ENCODE measurements at places on chromosomes 2 and 18.
A peak's percentile ranks its signal among the peaks of the same experiment; 100 is the strongest.

DNA sequence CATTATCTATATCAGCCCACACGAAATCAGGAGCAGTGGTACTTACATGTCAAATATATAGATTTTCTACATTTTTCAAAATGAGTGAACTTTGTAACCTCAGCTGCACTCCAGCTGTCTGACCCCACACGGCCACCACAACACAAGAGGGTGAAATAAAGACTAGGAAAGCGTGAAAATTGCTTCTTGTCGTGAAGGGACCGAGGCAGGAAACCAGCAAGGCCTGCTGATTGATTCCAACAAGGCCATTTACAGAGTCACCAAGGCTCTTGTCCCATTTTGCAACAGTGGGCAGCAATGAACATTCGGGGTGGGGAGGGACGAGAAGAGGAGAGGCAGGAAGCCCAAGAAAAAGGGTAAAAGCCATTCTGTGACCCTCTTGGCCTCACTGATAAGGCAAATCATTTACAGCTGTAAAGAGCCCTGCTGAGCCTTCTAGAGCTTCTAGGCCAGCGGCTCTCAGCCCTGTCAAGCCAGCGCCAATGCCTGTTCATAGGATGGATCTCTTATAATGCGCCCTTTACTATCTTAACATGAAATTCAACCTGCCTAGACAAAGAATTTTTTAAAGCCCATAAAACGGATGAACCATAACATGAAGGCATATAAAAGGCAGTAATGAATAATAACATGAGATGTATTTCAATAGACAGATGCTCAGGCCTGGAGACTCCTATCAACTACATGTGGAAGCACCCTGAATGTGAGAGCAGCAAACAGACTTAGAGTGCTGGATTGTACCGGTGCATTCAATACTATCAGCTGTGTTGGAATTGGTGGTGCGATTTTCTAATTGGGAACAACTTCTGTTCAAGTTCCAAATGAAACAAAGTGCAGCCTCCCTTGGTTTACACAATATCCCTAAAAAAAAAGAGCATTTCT is 269.0 kb downstream of the CDCA7 start:
- DNase-seq, result no peak

GRCh38 chr2:158015428-158016076 is 86.1 kb upstream of the UPP2 start:
- no peak for DNase-seq

- DNase-seq, result no peak
These were observed 298.4 kb downstream of the FSIP2 start for GRCh38 chr2:186036862-186037449.

GRCh38 chr2:127901339-127902056 is 15.7 kb upstream of the AMMECR1L start:
- DNase-seq, result no peak

DNA sequence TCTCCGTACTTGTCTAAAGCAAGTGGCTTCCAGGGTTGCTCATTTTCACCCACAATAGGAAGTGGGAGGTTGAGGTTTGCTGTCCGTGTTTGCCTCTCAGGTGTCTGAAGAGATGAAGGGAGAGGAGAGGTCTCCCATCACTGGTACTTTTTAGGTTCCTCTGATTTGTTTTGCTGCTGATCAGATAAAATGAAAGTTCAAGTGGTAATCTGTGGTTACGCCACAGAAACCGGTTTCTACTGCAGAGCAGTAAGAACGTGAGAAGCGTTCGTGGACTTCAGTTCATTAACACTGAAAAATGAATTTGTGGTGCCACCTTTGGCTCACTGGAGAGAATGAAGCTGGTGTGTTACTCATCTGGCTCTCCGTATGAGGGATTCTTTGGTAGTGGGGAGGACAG is 118.2 kb downstream of the GBX2 start:
- DNase-seq, result no peak

- DNase-seq, result no peak
These were observed 167.9 kb downstream of the NCKAP5 start for GRCh38 chr2:133400411-133400810.

GRCh38 chr2:182717416-182717815 is 1.4 kb downstream of the DNAJC10 start:
- peak; percentile 23 for DNase-seq

GRCh38 chr2:1862608-1863280 is 118.4 kb upstream of the PXDN start:
- DNase-seq, result no peak

DNA sequence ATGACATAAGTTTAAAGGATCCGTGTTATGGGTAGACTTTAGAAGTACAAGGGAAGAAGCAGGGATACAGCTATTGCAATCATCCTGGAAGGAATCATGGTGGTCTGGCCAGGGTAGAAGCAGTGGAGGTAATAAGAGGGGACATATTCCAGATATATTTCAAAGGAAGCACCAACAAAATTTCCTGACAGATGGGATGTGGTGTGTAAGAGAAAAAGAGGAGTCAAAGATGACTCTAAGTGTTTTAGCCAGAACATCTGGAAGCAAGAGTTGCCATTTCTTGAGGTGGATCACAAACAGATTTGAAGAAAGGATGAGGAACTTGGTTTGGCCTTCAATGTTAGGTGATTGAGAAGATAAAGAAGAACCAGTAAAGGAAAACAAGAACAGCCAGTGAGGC is 133.1 kb upstream of the CTAGE1 start:
- no peak for DNase-seq

DNA sequence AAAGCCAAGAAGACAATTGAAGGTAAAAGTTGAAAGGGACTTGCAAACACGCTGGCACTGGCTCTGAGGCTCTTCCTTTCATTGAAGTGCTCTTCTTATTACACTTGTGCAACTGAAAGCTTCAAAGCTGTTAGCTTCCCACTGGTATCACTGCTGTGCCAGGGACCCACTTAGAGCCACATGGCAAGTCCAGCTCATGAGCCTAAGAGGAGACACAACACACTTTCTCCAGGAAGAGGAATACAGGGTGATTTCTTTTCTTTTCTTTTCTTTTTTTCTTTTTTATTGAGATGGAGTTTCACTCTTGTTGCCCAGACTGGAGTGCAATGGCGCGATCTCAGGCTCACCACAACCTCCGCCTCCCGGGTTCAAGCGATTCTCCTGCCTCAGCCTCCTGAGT is 218.2 kb downstream of the ATAD2B start:
- DNase-seq, result no peak

DNA sequence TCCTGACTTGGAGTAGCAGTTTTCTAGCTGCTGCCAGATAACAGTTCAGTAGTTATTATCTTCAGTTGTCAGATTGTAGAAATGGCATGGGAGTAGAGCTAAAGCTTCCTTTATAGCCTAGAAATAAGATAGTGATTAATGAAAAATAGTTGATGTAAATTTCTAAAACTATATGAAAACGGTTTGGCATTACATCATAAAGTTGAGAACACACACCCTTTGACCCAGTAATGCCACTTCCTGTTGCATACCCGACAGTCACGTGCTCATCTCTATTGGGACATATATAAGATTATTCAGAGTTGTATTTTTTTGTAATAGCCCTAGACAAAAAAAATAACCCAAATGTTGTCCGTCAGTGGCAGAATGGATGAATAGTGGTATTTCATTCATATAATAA is 39.4 kb upstream of the ASB1 start:
- DNase-seq, result peak; percentile 84

DNA sequence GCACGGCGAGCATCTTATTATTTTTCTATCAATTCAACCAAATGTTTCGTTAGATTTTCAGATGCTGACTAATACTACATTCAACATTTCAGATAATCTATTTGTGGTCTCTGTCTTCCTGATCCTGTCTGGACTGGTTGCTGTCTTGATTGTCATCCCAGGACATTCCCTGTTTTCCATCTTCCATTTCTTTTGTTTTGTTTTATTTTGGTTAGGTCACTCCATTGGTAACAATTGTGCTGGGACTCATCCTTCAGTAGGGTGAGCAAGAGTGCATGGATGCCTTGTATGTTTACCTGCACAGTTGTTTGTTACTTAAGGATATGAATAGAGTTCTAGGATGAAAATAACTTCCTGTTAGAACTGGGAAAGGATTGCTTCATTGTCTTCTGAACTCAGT is 55.9 kb upstream of the ACYP2 start:
- no peak for DNase-seq
